Activated CD4-positive, alpha-beta T cell treated with anti-CD3 and anti-CD28 coated beads, Interleukin-2, amount 10 ng/mL, durations not matched to agents 7 days and 5 days (primary cell): ENCODE measurements at places on chromosomes 7 and 10. TPM values are rescaled to one million over a fixed set of nuclear protein-coding genes. Genes with fewer than 3 reads are reported as not detected.

- DNase-seq, result no peak
- H3K4me1 ChIP-seq, result no peaks in the 10 kb centered on the region
- no peaks in the 10 kb centered on the region for H3K36me3 ChIP-seq
- H3K4me3 ChIP-seq, result no peak overlapping the region
Measured at GRCh38 chr7:71386152-71386785, 254.3 kb downstream of the GALNT17 start.

The LRMDA gene
- not detected for total RNA-seq

DNA sequence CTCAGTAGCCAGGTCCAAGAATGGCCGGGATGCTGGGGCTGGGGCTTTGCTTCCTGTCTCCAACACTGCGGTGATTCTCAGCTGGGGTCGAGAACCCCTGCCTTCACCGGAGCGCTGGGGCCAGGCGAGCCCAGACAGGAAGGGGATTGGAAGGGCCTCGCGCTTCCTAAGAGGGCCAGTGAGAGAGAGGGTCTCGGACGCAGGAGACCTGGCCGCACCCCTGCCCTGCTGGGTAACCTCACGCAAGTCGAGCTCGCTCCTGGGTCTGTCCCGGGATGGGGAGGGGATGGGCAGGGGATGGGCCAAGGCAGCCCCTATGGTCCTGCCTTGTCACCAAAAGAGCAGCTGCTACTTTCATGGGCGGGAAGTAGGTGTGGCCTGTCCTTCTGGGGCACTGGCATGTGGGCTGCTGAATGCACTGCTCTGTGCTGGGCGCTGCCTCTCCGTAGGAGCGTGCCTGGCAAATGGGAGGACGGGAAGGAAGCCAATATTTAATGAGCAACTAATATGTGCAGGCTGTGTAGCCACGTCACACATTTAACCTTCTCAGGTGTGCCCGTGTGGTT, 20.0 kb downstream of the KCNK18 start:
- H3K27ac ChIP-seq, result no peak overlapping the region
- peaks cover 7% of the 10 kb centered on the region for H3K4me1 ChIP-seq
- H3K4me3 ChIP-seq, result peak overlapping the region; percentile 71
- no peaks in the 10 kb centered on the region for H3K36me3 ChIP-seq
- peaks cover 24% of the 10 kb centered on the region for H3K27me3 ChIP-seq
- peak; percentile 32 for DNase-seq

DNA sequence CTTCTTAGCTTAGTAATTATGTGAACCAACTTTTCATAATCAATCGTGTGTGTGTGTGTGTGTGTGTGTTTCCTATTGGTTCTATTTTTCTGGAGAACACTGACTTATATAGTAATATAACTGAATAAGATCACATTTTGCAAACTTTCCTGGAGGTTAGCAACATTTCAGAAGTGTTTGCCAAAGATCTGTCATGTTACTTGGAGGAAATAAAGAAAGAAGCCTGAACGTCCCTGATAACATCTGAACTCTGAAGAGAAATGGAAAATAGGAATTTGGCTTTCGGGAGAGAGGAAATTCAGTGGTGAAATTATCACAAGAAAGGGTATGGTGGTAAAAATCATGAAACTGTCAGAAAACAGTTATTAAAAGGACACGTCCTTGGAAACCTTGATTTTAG, 984.4 kb upstream of the AUTS2 start:
- no peak overlapping the region for H3K27ac ChIP-seq
- H3K4me1 ChIP-seq, result no peaks in the 10 kb centered on the region
- no peaks in the 10 kb centered on the region for H3K36me3 ChIP-seq
- no peak overlapping the region for H3K4me3 ChIP-seq
- no peaks in the 10 kb centered on the region for H3K27me3 ChIP-seq
- DNase-seq, result no peak

DNA sequence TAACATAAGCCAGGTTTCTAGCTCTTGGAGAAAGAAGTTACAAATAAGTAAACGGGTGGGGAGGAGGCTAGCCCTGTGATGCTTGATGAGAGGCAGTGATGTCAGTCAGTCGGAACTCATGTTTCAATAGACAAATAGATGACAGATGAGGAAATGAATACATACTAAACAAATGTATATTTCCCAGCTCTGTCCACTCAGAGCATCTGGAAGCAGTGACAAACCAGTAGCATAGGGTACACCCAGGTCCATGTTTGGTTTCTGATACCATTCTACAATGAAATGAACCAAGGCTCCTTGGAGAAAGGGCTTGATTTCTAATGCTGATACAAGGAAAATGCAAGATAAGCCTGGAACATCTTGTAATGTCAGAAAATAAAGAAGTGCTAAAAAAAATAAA, 30.6 kb downstream of the PODXL start:
- H3K4me3 ChIP-seq, result no peak overlapping the region
- H3K4me1 ChIP-seq, result peaks cover 24% of the 10 kb centered on the region
- peaks cover 5% of the 10 kb centered on the region for H3K36me3 ChIP-seq
- peaks cover 23% of the 10 kb centered on the region for H3K27me3 ChIP-seq
- no peak for DNase-seq
- H3K27ac ChIP-seq, result no peak overlapping the region

The C7orf57 gene
- 0.10 TPM for total RNA-seq

DNA sequence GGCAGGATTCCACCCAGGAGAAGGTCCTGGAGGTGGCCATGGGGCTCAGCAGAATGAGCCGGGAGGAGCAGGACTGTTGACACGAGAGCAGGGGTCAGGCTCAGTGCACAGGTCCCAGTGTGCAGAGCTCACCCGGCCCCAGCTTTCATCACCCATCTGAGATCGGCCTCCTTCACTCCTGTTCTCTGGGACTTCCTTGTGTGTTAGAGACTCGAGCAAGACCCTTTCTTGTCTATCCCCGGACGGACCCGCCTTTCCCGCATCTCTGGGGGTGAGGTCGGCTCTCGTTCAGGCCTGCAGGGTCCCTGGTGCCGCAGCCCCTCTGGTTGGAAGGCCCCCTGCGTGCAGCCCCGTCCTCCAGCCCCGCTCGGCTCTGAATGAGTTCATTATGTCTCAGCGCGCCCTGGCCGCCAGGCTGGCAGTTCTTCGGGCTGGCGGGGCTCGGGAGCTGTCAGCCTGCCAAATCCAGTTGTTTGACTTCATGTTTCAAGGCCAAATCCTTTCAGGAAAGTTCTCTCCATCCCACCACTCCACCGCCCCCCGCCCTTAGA, 127.9 kb downstream of the LHPP start:
- H3K36me3 ChIP-seq, result no peaks in the 10 kb centered on the region
- H3K4me1 ChIP-seq, result no peaks in the 10 kb centered on the region
- H3K27me3 ChIP-seq, result no peaks in the 10 kb centered on the region
- no peak for DNase-seq

The TRIM73 gene
- 12.4 TPM for total RNA-seq

- H3K36me3 ChIP-seq, result no peaks in the 10 kb centered on the region
- H3K27ac ChIP-seq, result no peak overlapping the region
- H3K4me1 ChIP-seq, result no peaks in the 10 kb centered on the region
- H3K4me3 ChIP-seq, result no peak overlapping the region
- DNase-seq, result no peak
- peaks cover 5% of the 10 kb centered on the region for H3K27me3 ChIP-seq
Measured at GRCh38 chr7:21028186-21028585, 241.5 kb upstream of the SP8 start.

The MCM7 gene
- total RNA-seq, result 292 TPM

GRCh38 chr7:110780712-110781111, 310.2 kb upstream of the LRRN3 start:
- H3K27me3 ChIP-seq, result no peaks in the 10 kb centered on the region
- H3K36me3 ChIP-seq, result no peaks in the 10 kb centered on the region
- no peak overlapping the region for H3K4me3 ChIP-seq
- H3K4me1 ChIP-seq, result peaks cover 2% of the 10 kb centered on the region
- H3K27ac ChIP-seq, result no peak overlapping the region

DNA sequence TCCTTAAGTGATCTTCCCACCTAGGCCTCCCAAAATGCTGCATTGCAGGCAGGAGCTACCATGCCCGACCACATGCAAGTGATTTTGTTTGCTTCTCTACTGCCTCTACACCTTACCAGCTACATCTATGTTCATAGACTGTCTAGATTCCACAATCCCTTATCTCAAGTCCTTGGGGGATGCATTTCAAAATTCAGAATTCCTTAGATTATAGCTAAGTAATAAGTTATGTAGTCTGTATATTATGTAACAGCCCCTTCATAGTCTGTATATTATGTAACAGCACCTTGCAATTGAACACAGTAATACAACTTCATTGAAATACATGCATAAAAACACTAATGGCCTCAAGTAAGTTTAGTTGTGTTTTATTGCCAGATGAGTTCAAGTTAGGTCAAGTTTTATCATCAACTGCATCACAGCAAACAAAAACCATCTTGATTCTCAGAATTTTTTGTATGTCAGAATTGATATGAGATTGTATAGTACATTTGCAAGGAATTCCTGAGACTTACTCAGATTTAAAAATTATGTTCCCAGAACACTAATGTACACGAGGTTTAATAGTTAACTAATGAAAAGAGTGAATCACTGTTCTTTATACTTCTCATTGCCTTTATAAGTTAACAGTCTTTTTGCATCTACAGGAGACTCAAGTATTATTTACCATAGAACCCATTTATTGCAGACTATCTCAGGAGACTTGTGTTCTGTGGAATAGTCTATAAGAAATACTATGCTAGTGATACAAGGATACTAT, 11.6 kb upstream of the FOXP2 start:
- no peak overlapping the region for H3K4me3 ChIP-seq
- no peaks in the 10 kb centered on the region for H3K27me3 ChIP-seq
- H3K27ac ChIP-seq, result no peak overlapping the region
- H3K36me3 ChIP-seq, result no peaks in the 10 kb centered on the region

The GDI2 gene
- total RNA-seq, result 219 TPM

- peaks cover 47% of the 10 kb centered on the region for H3K4me1 ChIP-seq
- no peak overlapping the region for H3K4me3 ChIP-seq
Measured at GRCh38 chr10:5449823-5450222, 37.5 kb downstream of the NET1 start.

The SFRP5 gene
- not detected for total RNA-seq
